ENCODE measurements at places on chromosomes 3 and 15.

DNA sequence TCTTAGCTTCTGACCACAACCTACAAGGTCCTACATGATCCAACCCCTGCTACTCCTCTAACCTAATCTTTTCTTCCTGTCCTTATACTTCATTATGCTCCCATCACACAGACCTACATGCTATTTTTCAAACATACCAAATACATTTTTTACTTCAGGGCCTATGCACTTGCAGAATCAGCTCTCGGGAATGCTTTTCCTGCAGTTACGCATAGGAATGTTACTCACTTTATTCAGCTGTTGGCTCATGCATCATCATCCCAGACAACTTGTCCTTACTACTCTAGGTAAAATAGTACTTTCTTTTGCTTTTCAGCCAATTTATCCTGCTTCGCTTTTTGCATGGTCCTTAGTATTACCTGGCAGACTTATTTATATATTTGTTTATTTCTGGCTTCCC, 105.6 kb downstream of the OXSM start:
- DNase-seq = no peak

GRCh38 chr3:175861916-175862315, 1002.8 kb downstream of the NAALADL2 start:
- no peak for DNase-seq

GRCh38 chr3:145737952-145738351, 423.0 kb downstream of the PLOD2 start:
- no peak for DNase-seq

DNA sequence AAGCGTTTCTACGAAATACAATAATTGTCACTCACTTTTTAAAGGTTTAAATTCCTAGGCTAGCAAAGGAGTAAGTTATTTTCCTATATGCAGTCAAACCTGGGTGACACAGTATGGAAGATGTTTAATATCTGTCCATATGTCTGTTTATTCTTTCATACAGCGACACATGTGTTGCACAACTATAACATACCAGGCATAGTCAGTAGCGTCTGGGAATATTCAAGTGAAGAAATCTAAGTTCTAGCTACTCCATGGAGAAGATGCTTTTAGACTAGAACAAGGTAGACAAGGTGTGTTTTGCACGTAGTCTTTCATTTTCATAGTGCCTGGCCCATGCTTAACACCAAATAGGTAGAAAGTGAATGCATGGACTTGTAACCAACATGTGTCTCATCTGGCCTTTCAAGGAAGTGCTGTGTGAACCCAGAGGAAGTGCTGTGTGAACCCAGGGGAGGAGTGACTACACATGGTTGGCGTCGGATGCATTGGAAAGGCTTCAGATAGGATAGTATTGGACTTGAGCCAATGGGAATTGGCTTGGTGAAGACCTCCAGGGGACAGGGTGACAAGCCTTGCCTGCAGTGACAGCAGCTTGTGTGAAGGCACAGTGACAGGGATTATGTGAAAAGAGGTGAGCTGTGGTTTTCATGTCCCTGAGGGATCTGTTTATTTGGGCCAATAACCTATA, 267.0 kb downstream of the PTPRG start:
- DNase-seq = no peak

GRCh38 chr3:188769831-188770230, 401.9 kb upstream of the TPRG1 start:
- no peak for DNase-seq

DNA sequence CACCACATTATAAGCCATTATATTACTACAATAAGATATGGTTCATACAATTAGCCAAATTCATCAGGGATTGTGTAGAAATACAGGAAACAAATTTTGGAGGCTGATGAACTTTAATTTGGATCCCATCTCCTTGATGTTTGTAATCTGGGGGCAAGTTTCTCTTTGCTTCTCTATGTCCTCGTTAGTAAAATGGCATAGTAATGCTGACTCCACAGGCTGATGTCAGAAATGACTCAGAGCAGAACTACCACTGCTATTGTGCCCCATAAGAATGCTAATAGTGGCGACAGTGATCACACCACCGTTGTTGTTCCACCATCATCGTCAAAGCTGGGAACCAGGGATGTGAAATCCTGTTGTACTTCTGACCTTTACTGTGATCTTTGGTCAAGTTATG, 722.3 kb upstream of the LMCD1 start:
- DNase-seq = no peak

DNA sequence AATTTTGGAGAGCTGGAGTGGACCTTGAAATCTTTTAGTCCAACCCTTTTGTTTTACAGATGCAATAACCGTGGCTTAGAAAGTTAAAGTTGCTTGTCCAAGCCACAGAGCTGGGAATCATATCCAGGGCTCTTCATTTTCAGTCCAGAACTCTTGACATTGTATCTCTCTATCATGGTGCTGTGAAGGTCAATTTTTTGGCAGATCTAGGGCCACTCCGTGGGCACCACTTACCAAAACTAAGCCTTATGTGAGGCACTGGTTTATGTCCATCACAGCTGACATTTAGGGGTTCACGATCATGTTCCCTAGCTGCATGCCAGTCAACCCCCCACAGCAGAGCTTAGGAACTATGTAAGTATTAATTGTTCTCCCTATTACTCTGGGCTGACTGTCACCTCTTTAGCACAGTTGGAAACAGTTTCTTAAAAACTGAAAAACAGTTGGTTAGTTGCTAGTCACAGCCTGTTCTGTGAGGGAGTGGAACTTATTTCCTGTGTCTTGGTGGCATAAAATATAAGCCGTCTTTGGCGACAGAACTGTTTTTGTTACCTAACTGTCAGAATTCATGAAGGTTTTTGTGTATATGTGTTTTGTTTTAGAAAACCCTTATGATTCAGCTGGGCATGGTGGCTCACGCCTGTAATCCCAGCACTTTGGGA, 189.6 kb upstream of the UMPS start:
- no peak for DNase-seq

- DNase-seq = no peak
These were observed 4.1 kb upstream of the COL6A5 start for GRCh38 chr3:130341388-130341787.

DNA sequence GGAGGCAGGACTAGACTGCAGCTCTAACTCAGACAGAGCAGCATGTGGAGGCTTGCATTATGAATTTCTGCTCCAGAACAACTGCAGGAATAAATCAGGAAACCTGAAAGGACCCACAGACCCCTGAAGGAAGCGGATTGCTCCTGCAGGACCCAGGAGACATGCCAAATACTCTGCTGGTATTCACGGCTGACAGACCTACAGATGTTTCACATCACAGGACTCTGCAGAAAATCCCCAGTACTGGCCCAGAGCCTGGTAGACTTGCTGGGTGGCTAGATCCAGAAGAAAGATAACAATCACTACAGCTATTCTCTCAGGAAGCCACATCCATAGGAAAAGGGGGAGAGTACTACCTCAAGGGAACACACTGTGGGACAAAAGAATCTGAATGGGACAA, 942.1 kb downstream of the AGBL1 start:
- no peak for DNase-seq

DNA sequence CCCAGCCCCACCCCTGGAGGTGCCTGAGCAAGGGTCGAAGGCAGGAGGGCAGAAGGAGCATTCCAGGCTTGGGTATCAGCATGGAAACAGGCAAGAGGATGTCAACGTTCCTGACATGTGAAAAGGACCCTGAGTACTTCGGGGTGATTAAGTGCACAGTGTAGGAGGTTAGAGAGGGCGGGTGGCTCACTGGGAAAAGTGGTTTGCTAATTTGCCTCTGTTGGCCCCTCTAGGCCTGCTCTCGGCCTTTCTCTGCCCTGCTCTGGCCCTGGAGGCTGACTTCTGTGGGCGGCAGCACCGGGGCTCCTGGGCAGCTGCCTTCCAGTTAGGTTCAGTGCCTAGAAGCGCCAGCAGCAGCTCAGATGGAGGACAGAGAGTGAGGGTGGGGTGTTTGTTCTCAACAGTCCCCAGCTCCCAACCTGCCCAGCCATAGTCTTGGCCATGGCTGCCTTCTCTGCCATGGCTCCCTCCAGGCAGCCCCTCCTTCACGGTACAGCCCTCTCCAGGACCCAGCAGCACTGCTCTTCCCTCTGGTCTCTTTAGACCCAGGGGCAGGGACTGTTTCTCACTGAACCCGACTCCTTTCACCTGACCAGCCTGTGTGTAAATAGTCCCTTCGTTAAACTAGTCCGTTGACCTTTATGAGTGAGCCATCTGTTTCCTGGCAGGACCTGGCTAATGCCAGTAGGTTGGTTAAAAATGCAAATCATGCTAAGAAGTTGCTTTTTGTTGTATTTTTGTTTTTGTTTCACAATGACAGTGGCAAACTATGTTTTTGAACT, 107.1 kb upstream of the TPM1 start:
- no peak for DNase-seq

GRCh38 chr15:78425643-78426042, 12.4 kb upstream of the IREB2 start:
- DNase-seq = no peak

- no peak for DNase-seq
These were observed 124.5 kb downstream of the ECT2 start for GRCh38 chr3:172875039-172875438.

- no peak for DNase-seq
These were observed 17.6 kb downstream of the EIF2AK4 start for GRCh38 chr15:39951561-39951960.

GRCh38 chr3:23474580-23475357, 271.6 kb downstream of the UBE2E2 start:
- DNase-seq = no peak

- no peak for DNase-seq
These were observed 9.1 kb downstream of the GHRL start for GRCh38 chr3:10283638-10284037.

DNA sequence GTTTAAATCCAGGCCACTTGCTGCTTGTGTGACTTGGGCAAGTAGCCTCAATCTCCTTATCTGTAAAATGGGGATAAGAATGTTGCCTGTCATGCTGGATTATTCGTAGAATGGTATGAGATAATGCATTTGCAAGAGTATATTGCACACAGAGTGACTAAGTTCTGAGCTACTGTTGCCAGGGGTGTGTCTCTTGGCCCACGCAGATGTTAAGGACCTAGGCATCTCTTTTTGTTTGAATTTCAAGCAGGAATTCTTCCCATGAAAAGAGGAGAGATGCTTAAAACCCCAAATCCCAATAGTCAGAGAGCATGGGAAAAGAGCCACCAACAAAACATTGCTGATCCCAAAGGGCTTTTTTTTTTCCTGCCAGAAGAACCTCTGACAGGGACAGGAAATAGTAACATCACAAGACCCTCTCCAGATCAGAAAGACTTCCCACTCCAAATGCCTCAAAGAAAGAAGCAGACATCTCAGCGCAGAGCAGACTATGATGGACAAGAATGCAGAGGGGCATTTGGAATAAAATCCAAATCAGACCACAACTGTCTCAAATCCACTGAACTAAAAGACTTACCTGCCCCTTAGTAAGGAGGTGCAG, 90.5 kb downstream of the MRPL46 start:
- no peak for DNase-seq
